ENCODE measurements at places on chromosomes 4 and X.

DNA sequence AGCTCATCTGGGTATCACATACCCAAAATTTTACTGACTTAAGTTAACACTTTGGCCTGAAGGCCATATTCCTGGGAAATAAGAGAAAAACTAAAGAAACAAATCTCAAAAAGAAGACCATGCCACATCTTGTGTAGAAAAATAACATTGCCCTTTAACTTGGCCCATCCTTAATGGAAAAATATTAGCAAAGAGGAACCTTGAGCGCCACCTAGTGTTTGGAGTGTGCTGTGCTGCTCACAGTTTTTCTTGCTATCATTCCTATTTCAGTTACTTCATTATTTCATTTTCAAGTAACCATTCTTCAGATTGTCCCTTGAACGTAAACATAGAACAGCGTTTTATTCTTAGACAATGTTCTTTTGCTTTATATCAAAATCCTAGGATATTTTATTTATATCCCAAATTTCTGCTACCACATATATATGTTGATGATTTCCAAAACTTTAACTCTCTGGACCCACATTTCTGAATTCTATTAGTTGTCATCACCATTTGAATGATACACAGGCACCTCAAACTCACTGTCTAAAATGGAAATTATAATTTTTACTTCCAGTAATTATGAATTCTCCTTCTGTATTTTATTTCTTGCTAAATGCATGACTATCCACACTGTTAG, 999.0 kb upstream of the ADGRL3 start:
- DNase-seq = no peak

DNA sequence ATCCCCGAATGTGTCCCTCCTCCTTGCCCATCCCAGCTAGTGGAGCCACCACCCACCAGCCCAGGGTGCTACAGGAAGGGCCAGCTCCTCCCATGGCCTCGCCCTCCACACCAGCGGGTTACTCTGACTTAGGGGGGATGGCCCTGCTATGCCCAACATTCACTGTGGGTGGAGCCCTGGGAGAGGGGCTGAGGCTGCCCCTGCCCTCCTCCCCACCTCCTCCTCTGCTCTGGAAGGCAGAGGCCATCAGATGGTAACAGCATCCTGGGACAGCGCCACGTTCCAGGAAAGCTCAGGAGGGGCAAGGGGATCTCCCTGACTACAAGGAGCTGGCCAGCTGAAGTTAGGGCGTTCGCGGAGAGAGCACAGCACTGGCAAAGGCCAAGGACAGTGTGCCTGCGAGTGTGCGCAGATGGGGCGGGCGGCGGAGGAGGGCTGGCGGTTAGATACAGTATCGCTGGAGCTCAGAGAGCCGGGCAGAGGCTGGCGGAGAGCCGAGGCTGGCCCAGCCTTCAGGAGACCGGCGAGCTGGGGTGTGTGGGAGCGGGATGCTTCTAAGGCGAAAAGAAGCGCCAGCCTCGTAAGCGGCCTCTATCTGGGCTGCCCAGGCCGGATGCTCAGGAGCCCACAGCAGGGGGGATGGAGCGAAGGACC, 1.5 kb downstream of the JAKMIP1 start:
- DNase-seq = peak; percentile 33

DNA sequence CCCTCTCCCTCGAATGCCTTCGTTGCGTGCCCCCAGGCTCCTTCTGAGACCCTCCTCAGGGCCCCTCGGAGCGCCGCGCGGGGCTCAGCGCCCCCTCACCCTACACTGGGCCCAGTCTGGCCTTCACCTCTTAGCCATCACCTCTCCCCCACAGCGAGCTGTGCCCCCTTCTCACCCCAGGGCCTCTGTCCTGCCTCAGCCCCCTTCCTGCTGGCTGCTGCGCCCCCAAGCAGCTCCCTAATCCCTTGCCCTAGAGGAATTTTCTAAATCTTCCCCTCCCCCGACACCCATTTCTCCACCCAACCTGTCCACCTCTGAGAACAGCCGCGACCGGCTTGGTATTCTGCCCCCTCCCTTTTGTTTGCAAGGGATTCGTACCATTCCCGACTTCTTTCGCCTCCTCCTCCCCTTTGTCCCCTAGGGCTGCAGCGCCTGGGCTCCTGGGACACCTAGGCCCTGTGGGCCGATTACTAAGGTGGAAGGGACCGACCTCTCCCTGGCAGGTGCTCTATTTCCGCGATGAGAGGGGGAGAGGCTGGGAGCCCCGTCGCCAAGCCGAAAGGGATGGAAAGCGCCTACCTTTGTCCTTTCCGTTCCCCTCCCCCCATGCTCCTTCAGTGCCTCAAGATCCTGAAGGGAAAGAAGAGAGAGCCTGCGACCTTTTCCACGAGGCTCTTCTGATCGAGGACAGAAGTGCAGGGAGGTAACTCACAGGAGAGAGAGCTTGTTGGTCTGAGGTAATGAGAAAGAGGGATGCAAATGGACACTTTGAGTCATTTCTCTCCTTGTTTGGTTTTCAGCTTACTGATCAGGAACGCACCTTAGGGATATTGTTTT, 10.9 kb downstream of the DLG3 start:
- DNase-seq = no peak

- no peak for DNase-seq
Observed at GRCh38 chr4:127261476-127261875, 371.3 kb upstream of the INTU start.

DNA sequence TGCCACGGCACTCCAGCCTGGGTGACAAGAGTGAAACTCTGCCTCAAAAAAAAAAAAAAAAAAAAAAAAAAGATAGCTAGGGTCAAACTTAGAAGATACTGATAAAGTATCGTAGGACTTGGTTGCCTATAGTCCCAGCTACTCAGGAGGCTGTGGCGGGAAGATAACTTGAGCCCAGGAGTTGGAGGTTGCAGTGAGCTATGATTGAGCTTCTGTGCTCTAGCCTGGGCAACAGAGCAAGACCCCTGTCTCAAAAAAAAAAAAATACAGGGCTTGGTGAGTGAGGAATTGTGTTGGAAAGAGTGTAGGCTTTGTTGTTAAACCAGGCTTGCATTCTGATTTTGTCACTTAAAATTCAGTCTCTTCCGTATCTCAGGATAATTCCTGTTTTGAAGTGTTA, 6.2 kb downstream of the TAF1 start:
- no peak for DNase-seq

GRCh38 chr4:51942833-51943215, 77.3 kb downstream of the LRRC66 start:
- DNase-seq = no peak

DNA sequence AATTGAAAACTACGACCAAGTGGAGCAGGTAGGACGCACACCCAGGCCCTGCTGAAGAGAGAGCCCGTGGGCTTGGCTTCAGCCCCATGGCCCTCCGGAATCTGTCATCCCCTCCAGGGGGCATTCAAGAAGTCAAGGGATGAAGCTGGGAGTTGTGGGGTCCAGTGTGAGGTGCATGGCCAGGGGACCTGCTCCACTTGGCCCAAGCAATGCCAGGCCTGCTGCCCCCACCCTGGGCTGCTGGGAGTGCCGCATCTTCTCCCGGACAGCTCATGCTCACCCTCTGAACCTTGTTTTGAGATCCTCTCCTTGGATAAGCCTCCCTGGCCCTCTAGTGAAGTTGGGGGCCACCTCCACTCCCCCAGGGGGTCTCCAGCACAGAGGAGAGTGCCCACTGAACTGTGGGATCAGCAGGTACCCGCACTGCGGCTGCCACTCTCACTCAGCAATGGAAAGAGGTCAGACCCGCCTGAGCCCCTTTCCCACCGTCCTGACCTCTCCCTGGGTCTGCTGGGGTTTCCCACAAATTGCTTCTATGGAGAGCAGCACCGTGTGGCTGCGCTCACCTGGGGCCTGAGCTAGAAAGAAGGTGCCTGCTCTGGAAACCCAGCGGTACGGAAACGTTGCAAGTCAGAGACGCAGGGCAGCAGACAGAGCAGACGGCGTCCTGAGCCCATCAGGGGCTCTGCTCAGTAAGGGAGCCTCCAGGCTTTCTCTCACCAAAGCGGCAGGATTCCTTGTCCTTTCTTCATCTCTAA, 5.0 kb upstream of the ABLIM2 start:
- no peak for DNase-seq

DNA sequence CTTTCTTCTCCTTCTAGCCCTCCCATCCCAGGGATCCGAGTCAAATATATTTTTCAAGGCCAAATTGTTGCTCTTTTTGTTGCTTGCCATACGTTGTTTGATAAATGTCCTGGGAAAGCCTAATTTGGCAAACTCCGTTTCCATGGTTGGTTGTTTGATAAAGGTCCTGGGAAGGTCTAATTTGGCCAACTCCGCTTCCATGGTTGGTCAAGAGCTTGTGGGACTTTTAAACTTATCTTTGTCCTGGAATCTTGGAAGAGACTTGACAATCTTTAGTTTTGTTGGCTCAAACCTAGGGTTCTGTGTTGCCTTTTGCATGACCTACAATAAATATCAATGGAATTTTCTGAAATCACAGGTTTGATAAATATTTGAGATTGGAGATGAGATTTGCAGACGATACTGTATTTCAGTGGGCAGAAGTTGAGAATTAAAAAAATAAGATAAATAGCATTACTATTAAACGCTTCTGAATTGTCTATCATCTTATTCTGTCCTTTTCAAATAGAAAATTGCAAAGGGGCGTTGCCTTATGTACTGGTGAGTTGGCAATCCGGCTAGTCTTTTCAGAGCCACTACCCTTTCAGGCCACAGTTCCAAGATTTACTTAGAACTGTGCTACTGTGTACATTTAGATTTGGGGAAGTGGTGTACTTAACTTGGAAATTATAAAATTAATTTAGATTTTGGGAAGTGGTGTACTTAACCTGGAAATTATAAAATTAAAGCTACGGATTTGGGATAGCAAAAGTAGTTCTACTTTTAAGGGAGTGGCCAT, 804 bp downstream of the OSTC start:
- DNase-seq = no peak

GRCh38 chrX:15391850-15392249, 7.6 kb upstream of the VEGFD start:
- DNase-seq = no peak

DNA sequence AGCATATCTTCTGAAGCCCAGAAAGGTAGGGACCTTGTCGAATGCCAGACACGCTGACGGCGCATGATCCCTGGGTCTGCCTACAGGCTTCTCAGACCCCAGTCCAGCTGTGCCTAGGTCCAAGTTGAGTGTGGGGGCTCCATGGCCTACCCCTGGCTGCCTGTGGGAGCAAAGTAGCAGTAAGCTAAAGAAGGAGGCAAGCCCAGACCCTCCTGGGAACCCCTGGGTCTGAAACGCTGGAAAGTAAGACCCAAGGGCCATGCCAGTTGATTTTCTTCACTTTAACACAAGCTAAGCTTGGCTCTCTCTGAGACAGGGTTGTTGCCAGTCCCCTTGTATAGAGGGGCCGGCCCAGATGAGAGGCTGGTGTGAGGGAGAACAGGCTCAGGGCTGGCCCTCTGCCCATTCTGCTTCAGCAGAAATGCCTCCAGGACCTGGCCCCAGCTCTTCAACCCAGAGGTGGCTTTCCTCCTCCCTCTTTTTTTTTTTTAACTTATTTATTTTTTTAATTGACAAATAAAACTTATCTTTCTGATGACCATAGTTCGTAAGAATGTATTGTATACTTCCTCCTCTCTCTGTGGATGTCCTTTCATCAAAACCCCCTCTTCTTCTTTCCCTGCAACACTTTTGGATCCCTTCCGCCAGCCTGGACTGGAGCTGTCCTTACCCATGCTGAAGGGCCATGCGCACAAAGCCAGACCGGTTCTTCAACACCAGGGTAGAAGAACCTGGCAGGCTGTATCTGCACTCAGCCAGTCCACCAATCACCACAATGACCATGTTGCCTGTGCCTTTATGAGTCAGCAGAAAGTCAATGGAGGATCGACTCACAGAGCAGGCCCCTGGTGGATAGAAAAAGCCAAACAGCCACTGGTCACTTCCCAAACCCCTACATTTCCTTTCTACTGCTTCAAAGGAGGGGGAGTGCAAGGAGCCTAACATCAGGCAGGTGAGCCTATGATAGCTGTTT, 7.1 kb downstream of the AWAT2 start:
- DNase-seq = no peak

DNA sequence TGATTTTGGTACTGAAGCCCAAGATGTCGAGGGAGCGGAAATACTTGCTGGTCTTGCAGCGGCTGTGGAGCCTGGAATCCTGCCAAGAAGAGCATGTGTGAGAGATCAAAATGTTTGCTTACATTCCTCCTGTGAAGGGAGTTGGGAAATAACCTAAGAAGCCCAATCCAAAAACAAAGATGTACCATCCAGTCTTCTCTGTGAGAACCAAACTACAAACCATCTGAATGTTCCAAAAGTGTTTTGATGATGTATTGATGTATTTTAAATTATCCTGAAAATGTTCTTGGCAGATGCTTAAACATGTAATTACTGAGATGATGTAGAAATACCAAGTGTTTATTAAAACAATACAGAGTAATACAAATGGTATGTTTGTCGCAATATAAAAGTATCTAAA, 10.1 kb upstream of the ADH1A start:
- DNase-seq = no peak

DNA sequence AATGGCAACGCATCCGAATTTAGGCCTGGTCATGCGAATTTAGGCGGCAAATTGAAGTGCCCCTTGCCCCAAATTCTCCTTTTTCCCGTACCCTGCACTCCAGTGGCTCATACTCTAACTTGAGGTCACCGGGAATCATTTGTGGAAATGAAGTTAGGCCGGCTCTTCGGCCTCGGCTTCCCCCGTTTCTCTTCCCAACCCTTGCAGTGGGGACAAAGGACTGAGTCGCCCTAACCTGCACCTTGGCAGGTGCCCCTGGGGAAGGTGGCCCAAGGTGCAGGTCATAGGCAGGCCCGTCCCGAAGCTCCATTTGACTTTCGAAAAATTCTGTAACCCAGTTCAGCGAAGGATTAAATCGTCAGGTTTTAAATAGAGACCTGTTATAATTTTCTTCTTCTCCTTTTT, 811 bp downstream of the SRD5A3 start:
- DNase-seq = no peak

- DNase-seq = no peak
Observed at GRCh38 chr4:3427706-3428446, 13.9 kb upstream of the HGFAC start.

- DNase-seq = no peak
Observed at GRCh38 chr4:162323919-162324318, 160.1 kb upstream of the FSTL5 start.

- DNase-seq = no peak
Observed at GRCh38 chrX:128664211-128664610, 612.0 kb upstream of the ACTRT1 start.

- no peak for DNase-seq
Observed at GRCh38 chrX:155615938-155616337, 3.2 kb upstream of the TMLHE start.

DNA sequence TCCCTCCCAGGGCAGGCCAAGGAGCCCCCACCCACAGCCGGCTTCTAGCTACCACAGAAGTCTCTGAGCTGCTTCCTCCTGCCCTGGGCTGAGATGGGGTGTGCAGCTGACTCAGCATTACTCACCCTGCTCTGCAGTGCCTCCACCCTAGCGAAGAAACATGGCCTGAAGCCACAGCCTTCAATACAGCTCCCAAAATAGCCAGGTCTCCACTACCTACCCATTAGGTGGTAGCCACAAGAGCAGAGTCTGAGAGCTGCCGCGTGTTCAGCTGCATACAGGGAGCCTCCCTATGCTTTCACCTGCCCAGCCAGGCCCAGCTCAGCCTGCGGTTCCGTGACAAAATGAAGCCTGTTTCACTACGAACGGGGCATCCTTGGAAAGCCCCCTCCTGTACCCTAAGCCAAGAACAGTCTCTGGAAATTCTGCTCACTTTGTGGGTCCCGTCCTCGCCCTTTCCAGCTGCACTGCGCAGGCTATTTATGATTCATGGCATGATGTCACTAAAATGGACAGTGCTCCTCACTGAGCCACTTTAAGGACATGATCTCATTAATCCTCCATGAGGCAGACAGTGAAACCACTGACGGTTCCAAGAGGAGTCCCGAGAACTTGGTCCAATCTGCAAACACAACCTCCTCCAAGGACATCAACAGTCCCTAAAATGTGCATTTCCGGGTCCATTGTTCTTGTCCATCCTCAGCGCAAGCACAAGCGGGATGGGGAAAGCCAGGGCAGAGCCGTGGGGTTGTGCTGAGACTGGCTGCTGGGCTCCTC, 20.2 kb downstream of the WDR1 start:
- DNase-seq = peak; percentile 71
